ENCODE measurements at places on chromosomes 4 and X. TPM values are rescaled to one million over a fixed set of nuclear protein-coding genes. Genes with fewer than 3 reads are reported as not detected.

DNA sequence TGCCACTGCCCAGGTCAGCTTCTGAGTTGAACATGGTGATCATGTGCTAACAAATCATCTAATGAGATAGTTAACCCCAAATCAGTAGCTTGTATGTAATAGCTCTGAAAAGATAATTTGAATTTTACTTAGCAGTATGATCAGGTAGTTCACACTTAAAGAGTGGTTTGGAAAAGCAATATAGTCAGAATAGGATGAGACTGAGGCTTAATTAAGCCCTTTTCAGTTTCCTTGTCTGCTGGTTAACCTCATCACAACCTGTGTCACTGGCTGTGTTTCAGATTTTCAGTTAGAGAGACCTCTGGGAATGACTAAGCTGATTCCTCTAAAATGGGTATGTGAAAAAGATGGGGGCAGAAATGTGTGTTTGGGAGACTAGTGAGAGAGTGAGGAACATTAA is 38.1 kb downstream of the GPR174 start:
- DNase-seq = no peak
- H3K4me3 ChIP-seq = no peak overlapping the region
- no peak overlapping the region for H3K27ac ChIP-seq
- H3K36me3 ChIP-seq = no peaks in the 10 kb centered on the region

Gene NMU
- total RNA-seq = 40.2 TPM

- no peaks in the 10 kb centered on the region for H3K36me3 ChIP-seq
- DNase-seq = peak; percentile 27
Measured at GRCh38 chr4:128285085-128285997, 2.3 kb downstream of the PGRMC2 start.

- no peak overlapping the region for H3K27ac ChIP-seq
- peaks cover 10% of the 10 kb centered on the region for H3K4me1 ChIP-seq
- DNase-seq = no peak
- H3K27me3 ChIP-seq = no peaks in the 10 kb centered on the region
- no peak overlapping the region for H3K4me3 ChIP-seq
- H3K36me3 ChIP-seq = peaks cover 8% of the 10 kb centered on the region
Measured at GRCh38 chr4:118825799-118826198, 10.1 kb downstream of the SEC24D start.

DNA sequence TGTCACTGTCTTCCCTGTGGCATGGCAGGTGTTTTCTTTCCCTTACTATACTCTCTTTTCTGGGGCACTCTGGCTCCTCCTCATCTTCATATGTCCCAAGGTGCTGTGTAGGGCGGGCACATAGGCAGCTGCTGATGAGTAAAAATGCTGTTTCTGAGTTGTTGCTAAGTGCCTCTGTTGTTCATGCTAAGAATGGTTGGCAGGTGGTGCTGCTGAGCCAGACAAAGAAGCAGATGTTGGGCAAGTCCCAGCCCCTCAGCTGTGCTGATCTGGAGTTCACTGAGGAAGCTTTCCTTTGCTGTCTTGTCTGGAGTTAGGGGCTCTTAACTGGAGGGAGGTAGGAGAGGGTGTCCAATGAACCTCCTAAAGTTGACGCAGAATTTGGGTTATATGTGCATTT is 40.6 kb downstream of the HADH start:
- no peak overlapping the region for H3K4me3 ChIP-seq
- H3K36me3 ChIP-seq = no peaks in the 10 kb centered on the region
- H3K27me3 ChIP-seq = no peaks in the 10 kb centered on the region
- DNase-seq = peak; percentile 39
- no peaks in the 10 kb centered on the region for H3K4me1 ChIP-seq

DNA sequence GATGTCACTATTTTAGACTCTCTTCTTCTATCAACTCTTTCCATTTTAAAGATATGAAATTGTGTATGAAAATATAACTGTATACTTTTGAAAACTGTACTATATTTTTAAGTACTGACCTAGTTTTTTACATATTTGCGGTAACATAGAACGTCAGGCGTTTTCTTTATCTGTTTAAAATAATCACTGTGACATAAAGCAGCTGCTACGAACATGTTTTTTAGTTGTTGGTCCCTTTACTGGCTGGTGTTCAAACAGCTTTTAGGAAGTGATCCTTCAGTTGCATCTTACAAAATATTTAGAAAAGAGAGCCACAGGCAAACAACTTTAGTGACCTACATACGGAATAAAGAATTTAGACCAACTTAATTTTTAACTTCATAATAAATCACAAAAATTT is 73.1 kb downstream of the METTL14 start:
- no peak overlapping the region for H3K27ac ChIP-seq
- peaks cover 17% of the 10 kb centered on the region for H3K36me3 ChIP-seq
- no peaks in the 10 kb centered on the region for H3K4me1 ChIP-seq
- H3K27me3 ChIP-seq = no peaks in the 10 kb centered on the region
- no peak for DNase-seq
- H3K4me3 ChIP-seq = no peak overlapping the region

DNA sequence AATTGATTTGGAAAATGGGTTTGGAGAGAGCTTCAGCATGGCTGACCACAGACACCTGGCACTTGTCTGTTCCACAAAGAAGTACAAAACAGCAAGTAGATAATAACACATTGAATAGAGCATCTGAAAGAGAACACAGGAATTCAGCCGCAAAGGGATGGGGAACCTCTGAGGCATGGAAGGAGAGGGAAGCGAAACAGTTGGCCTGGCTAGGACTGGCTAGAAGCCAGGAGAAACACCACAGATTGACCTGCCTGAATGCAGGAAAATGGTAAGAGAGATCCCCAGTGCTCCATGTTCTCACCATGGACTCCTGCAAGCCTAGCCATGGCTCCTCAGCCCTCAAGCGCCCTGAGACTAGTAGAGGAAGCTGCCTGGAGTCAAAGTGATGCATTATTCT is 169.7 kb upstream of the SH3RF1 start:
- H3K4me1 ChIP-seq = no peaks in the 10 kb centered on the region
- no peak overlapping the region for H3K4me3 ChIP-seq
- H3K27me3 ChIP-seq = no peaks in the 10 kb centered on the region
- no peak overlapping the region for H3K27ac ChIP-seq

Gene CLGN
- total RNA-seq = 7.9 TPM

DNA sequence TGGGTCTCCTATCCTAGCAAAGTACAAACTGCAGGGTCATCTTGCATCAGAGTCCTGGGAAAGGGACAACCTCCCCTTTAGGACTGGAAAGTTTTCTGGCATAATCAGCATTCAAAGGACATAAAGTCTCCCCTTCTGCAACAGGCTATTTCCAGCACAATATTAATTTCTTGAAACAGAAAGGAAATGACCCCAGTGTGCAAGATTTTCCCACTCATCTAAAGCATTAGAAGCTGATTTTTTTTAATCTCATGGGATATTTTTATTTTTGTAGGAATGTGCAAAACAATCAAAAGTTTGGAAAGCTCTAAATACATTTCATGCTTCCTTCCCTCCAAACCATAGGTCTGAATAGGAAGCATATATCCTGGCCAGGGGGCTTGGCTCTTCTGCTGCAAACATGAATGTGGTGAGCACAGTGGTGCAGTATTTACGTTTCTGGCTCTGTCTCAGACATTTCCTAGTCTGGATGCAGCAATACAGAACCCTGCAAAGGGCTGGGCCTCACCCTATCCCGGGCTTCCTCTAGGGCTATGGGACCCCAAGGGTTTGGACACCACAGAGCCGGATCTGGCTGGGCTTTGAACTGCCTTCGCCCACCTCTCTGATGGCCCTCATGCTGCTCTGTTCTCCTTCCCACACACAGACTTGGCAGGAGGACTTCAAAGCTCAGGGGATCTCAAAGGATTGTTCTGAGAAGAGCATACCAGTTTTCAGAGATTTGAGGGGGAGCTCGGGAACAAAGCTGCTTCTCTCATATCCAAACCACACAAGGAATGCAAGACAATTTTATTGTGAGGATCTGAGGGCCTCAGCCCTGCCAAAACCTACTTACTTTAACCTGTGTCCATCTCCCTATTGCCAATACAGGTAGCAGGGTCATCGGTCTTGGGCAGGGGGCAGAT is 64.9 kb downstream of the POLR2B start:
- no peaks in the 10 kb centered on the region for H3K27me3 ChIP-seq
- H3K4me1 ChIP-seq = peaks cover 11% of the 10 kb centered on the region
- H3K27ac ChIP-seq = no peak overlapping the region
- no peaks in the 10 kb centered on the region for H3K36me3 ChIP-seq

Gene CASP3
- 11.1 TPM for total RNA-seq

DNA sequence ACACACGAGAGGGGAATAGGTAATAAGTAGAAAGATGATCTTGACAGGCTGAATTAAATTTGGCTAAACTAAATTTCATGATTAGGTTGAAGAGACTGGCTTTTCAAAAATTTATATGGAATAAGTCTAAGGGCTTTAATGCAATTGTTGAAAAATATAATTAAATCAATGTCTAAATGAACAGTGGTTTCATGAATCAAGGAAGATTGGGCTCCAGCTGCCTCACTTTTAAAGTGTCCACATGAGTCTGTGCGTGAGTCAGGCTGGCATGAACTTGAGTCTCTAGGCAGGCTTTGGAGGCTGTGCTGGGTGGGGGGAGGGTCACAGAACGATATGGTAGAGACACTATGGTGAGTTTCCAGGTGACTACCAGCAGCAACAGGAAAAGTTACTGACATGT is 111.9 kb downstream of the SORBS2 start:
- H3K27ac ChIP-seq = no peak overlapping the region
- H3K4me1 ChIP-seq = no peaks in the 10 kb centered on the region
- H3K27me3 ChIP-seq = no peaks in the 10 kb centered on the region
- H3K36me3 ChIP-seq = no peaks in the 10 kb centered on the region
- DNase-seq = peak; percentile 16
- H3K4me3 ChIP-seq = no peak overlapping the region

Gene PCDH19
- total RNA-seq = not detected

Gene RAB40A
- not detected for total RNA-seq

DNA sequence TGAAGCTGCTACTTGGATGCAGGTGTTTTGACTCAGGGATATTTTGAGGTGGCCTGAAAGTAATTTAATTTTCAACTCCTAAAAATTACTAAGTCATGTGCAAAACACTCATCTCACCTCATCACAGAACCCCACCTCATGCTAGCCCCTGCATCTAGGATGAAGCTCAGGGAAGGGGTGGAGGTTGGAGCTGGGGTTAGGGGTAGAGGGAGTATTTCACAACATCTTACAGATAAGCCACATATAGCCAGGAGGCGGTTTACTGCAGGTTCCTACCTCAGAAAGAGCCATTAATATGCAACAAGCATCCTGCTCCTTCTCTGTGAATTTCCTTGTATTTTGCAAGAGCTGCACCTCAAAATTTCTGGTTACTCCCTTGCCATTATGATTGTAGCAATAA is 70.5 kb upstream of the TSPAN5 start:
- H3K36me3 ChIP-seq = no peaks in the 10 kb centered on the region
- H3K4me1 ChIP-seq = peaks cover 21% of the 10 kb centered on the region
- H3K27ac ChIP-seq = peak overlapping the region; percentile 65
- peak overlapping the region; percentile 38 for H3K4me3 ChIP-seq
- H3K27me3 ChIP-seq = no peaks in the 10 kb centered on the region

- no peak for DNase-seq
- H3K27ac ChIP-seq = no peak overlapping the region
- no peaks in the 10 kb centered on the region for H3K36me3 ChIP-seq
- no peaks in the 10 kb centered on the region for H3K27me3 ChIP-seq
Measured at GRCh38 chr4:43999669-44000068, 448.9 kb downstream of the KCTD8 start.

DNA sequence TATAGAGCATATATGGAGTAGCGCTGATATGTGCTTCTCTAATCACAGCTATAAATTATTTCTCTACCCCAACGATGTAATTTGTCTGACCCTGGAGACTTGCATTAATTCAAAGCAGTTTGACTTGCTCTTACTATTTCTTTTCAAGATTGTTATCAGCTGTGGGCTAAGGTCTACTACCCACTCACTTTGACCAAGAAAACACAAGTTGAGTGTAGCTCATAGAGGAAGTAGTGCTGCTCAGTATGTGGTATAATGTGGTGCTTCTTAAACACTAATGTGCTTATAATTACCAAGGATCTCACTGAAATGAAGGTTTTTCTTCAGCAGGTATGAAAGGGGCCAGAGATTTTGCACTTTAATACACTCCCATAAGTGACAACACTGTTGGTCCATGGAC is 70.1 kb downstream of the INPP4B start:
- no peak for DNase-seq
- H3K4me3 ChIP-seq = no peak overlapping the region
- H3K27me3 ChIP-seq = no peaks in the 10 kb centered on the region
- no peaks in the 10 kb centered on the region for H3K4me1 ChIP-seq

Gene ARL9
- total RNA-seq = 0.29 TPM

DNA sequence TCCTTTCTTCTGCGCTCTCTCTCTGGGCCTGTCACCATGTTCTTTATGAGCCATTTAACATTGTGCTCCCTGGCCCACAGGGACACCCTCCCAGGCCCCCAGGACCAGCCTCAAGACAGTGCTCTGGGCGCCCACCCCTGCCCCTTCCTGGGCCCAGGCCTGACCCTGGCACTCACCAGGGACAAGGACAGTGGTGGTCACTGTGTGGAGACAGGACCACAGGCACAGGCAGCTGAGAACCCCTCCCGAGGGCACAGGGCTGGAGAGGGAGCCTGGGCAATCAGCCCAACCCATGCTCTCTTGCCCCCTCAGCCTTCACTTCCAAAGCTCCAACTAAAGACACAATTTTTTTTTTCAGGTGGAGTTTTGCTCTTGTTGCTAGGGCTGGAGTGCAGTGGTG is 218.2 kb upstream of the PSAPL1 start:
- no peak overlapping the region for H3K4me3 ChIP-seq
- H3K4me1 ChIP-seq = peaks cover 31% of the 10 kb centered on the region
- no peak for DNase-seq
- no peaks in the 10 kb centered on the region for H3K27me3 ChIP-seq
- no peak overlapping the region for H3K27ac ChIP-seq
- no peaks in the 10 kb centered on the region for H3K36me3 ChIP-seq

DNA sequence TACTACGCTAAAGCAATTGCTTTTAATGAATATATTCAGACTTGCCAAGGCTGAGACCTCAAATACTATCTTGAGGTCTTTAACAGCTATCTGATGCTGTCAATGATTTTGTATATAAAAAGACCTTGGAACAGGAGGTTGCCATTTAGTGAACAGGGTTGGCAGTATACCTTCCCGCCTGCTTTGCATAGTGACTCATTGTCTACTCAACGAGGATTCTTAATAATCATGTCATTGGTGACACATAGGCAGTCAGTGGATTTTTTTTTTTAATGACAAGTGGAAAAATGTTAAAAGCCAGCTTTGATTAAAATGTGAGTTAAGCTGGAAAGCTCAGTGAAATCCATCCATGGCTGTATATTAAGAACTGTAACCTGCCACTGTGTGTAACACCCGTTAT is 164.0 kb downstream of the ASMT start:
- H3K4me1 ChIP-seq = peaks cover 22% of the 10 kb centered on the region
- peak; percentile 82 for DNase-seq

- peak overlapping the region; percentile 47 for H3K4me3 ChIP-seq
- H3K4me1 ChIP-seq = peaks cover 32% of the 10 kb centered on the region
- no peaks in the 10 kb centered on the region for H3K27me3 ChIP-seq
- DNase-seq = peak; percentile 97
Measured at GRCh38 chr4:169070071-169070894, 60.2 kb upstream of the CBR4 start.

Gene RASL11B
- 0.07 TPM for total RNA-seq

Gene ZXDA
- 2.9 TPM for total RNA-seq

Measured in PC-3 (cell line).